ENCODE measurements at places on chromosomes 2 and 18.

DNA sequence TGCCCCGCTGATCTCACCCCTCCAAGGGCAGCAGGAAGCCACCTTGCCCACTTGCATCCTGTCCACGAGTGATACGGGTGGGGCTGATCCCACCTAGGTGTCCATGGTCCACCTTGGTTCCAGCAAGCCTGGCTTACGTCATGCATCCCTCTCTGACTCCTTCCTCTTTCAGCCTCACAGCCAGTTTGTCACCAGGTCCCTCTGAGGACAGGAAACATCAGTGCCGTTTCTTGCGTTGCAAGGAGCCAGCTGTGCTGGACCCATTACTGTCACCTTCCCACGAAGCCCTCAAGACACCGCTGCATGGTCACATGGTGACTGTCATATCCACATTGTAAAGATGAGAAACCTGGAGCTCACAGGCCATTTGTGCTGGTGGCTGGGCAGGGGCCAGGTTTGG lies 34.8 kb upstream of the TWIST2 start:
- no peak for DNase-seq

DNA sequence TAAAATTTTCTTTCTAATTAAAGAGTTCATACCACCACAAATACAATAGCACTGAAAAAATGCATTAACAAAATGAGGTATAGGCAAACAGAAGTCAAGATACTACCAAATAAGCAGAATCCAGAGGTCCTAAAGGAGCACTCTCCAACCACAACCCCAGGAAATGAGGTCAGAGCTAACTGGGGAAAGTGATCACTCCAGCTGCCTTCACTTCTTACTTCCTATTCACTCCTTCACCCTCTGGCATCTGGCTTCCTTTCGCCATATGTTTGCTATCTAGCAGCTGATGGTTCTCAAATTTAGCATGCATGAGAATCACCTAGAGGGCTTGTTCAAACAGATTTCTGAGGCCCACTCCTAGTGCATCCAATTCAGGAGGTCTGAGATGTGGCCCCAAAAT lies 212.6 kb upstream of the ACVR2A start:
- DNase-seq, result no peak

DNA sequence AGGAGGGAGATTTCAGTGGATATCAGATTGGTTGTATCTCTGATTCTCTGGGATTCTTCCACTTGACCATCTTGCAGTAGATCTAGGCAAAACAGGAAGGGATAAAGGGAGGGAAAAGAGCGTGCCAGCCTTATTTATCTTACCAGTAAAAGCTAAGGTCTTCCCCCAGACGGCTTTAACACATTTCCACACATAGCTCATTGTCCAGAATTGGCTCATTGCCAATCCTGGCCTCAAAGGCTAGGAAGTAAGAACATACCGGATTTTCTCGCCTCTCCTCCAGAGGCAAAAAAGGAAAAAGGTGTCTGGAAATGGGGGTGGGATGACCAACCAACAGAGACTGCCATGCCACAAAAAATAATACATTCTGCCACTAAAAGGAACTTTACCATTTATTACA lies 411.6 kb upstream of the NRP2 start:
- no peak for DNase-seq

GRCh38 chr2:1266351-1266750 lies 146.9 kb upstream of the TPO start:
- DNase-seq, result no peak

- no peak for DNase-seq
Measured at GRCh38 chr2:170530284-170530745, 184.8 kb upstream of the SP5 start.

DNA sequence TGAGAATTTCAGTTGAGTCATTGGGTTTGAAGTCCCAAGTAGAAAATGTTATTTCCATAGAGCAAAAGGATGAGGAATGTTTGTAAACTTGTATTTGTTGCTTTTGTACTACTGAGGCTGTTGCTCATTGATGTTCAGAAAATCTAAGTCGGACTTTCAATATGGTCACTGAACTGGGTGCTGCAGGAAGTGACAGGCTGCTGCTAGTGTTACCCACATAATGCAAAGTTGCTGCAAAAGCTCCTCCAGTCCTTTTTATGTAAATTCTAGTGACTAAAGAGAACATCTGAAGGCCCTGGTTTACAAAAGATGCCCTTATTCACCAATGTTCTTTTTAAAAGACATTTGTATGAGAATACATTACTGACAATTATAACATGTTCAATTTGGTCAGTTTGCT lies 131.1 kb upstream of the FAM98A start:
- DNase-seq, result no peak

- DNase-seq, result peak; percentile 57
Measured at GRCh38 chr2:70789304-70790135, 923 bp downstream of the FIGLA start.

GRCh38 chr18:44842588-44843412 lies 162.1 kb downstream of the SETBP1 start:
- no peak for DNase-seq

DNA sequence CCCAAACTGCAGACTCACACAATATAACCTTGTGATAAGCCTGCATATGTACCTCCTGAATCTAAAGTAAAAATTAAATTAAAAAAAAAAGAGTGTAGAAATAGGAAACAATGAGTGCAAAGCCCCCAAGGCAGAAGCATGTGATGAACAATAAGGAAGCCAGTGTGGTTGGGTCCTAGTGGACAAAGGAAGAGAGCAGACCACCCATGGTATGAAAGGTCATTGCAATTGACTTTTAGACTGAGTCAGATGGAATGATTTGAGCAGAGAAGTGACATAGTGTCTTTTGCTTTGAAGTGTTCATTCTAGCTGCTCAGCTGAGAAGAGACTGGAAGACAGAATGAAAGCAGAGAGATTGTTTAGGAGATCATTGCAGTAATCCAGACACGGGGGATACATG lies 417.1 kb downstream of the RAD51AP2 start:
- DNase-seq, result no peak

DNA sequence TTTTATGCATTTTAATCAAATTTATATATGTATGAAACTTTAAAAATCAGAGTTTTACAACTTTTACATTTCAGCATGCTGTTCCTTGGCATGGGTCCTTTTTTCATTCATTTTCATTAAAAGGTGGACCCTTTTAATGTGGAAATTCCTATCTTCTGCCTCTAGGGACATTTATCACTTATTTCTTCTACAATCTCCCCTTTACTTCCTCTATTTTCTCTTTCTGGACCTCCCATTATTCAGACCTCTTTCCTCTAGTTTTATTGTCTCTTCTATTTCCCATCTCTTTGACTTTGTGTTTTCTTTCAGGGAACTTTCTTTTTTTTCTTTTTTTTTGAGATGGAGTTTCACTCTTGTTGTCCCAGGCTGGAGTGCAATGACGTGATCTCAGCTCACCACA lies 5.7 kb downstream of the PROC start:
- DNase-seq, result no peak

DNA sequence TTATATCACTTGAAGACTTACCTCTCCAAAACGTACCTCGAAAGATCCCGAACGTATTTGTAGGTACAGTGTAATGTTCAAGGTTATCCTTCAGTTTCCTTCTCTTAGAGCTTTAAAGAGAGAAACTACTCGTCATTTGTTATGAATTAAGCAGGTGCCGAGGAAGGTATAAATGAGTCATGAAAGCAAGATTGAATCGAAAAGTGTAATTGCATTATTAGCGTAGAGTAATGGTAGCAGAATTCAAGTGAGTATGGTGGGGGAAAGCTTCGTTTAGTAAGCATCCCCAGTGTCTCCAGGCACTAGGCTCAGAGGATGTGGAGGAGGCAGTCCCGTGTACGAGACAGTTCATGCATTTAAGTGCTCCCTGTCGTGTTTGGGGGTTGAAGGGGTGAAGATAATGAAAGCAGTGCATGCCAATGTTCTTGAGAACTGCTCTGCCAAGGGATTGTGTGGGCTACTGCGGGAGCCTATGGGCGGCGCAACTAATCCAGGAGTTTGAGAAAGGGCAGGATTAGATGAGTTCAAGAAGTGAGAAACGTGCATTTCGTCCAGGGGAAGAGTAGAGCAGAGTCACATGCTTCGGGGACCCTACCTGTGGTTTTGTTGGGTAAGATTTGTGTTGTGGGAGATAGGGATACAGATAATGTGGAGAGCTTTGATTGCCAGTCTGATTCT lies 858 bp downstream of the POLR1B start:
- DNase-seq, result peak; percentile 16

DNA sequence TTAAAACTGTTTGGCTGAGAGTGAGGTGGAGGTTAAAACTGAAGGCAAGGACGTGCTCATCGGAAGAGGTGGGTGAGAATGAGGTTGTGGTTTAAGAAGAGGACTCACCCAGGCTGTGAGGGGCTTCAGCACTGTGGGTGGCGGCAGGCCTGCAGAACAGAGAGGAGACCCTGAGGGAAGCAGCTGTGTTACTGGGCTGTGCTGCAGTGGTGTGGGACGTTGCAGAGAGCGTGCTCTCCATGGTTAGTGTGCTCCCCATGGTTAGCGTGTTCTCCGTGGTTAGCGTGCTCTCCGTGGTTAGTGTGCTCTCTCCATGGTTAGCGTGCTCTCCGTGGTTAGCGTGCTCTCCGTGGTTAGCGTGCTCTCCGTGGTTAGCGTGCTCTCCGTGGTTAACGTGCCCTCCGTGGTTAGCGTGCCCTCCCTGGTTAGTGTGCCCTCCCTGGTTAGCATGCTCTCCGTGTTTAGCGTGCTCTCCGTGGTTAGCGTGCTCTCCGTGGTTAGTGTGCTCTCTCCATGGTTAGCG lies 68.5 kb upstream of the NFATC1 start:
- no peak for DNase-seq

- DNase-seq, result no peak
Measured at GRCh38 chr2:216830346-216830745, 29.5 kb downstream of the TNP1 start.

DNA sequence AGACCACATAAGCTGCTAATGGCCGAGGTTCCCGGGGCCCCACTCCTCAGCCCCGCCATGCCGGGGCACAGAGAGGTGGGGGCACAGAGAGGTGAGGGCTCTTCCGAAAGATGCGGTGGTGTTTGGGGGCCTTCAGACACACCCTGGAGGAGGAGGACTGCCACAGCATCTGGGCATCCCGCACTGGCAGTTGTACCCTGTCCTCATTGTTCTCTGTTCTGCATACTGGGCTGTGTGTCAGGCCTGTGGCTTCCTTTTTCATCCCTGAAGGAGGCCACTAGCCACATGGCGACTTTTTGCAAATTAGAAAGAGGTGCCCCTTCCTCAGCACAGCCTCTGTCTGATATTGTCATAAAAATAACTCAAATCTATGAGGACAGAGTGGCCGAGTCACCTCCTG lies 150.1 kb downstream of the CTIF start:
- DNase-seq, result no peak

GRCh38 chr2:145845207-145845894 lies 1325.4 kb upstream of the ZEB2 start:
- no peak for DNase-seq

GRCh38 chr2:127650785-127651380 lies 4.9 kb downstream of the GPR17 start:
- no peak for DNase-seq

DNA sequence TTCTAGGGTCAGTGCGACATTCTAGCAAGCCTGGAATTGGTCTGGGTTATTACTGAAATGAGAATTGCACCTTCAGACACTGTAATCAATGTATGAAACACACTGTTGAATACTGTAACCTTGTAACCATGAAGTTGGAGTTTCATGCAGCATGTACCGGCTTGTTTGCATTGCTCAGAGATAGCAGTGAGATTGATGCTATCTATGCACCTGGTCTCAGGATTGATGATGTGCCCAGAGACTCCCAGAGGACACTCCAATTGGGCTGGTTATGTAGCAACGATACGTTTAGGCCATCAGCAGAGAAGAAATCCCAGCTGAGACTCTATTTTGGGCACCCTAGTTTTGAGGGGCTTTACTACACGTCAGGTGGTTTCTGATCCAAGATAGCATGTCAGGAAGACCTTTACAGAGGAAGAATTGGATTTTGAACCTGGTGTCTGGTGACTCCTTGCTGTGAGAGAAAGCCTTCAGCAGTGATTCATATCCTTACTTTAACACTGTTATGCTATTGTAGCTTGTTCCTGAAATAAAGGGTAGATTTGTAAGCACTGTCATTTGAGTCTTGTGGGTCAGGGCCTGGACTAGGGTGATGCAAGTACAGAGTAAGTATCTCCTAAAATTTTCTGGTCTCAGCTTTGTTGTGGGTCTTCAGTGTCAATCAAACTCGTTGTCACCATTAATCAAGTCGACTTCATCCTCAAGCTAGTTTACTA lies 305.1 kb upstream of the GULP1 start:
- DNase-seq, result no peak

DNA sequence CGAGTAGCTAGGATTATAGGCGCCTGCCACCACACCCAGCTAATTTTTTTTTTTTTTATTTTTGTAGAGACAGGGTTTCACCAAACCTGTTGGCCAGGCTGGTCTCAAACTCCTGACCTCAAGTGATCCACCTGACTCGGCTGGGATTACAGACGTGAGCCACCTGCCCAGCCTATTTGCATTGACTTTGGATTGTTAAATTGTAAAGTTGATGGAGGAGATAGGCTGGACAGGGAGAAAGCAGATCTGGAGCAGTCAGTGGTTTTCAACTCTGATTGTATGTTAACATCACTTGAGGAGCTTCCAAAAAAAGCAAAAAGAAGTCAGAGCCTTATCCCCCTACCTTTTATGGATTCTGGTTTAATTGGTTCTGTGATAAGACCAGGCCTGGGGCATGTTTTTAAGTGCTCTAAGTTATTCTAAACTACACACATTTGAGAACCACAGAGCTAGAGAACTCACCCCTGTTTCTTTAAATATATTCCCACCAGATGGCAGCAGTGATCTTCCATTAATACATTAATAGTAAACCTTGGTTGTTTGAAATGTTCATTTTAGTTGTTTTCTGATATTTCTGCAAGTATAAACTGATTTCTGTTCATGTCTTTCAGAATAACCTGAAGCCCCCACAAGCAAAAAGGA lies 7.5 kb downstream of the C2orf49 start:
- no peak for DNase-seq

- DNase-seq, result no peak
Measured at GRCh38 chr18:35474884-35475283, 22.9 kb downstream of the INO80C start.

DNA sequence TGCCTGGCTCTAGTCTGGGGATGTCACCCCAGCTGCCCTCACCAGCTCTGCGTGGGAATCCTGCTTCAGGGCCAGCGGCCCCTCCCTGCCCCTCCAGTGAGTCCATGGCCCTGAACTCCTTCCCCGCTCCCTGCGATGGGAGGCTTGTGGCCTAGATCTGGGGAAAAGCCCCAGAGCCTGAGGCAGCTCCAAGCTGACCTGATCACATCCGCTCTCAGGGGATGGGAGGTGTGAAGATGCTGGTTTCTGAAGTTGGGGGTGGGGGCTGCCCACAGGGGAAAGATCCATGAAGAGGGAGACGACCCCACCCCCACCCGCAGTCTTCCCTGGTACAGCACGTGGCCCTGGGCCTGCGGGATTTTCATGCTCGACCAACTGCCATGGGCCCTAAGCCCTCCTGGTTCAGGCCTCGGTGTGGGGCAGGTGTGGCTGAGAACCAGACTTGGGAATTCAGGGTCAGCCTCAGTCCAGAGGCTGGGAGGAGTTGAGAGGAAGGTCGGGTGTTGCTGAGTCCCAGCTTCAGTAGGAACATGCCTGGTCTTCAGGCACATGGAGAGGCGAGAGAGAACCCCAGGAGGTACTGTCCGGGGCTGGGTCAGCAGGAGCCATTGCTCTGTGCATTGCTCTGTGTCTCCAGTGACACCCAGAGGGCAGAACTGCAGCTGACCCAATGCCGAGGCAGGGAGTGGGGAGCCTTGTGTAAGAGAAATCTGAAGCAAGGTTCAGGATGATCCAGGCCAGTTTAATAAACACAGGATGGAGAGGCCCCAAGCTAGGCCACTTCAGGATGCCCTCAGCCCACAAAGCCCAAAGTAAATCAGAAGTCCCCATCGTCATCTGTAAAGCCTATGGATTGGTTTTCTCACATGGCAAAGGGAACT lies 115.1 kb downstream of the CAPN13 start:
- DNase-seq, result no peak
